ENCODE measurements at places on chromosomes 16 and 17. TPM values are rescaled to one million over a fixed set of nuclear protein-coding genes. Genes with fewer than 3 reads are reported as not detected.

The C17orf50 gene
- not detected for total RNA-seq

The NUPR1 gene
- 8.4 TPM for total RNA-seq

The CAPNS2 gene
- 71.3 TPM for total RNA-seq

The JPH3 gene
- 0.69 TPM for total RNA-seq

The BCL6B gene
- total RNA-seq, result 7.6 TPM

The ZFP3 gene
- total RNA-seq, result 3.1 TPM

The MRPL27 gene
- total RNA-seq, result 42.3 TPM

The KIF22 gene
- total RNA-seq, result 40.7 TPM

The GPR139 gene
- total RNA-seq, result not detected

The MT1F gene
- total RNA-seq, result 0.49 TPM

The FAM20A gene
- 4.7 TPM for total RNA-seq

The ZNF267 gene
- 17.7 TPM for total RNA-seq

The PPL gene
- 69.8 TPM for total RNA-seq

The CFAP119 gene
- total RNA-seq, result 0.79 TPM

The PGS1 gene
- 25.7 TPM for total RNA-seq

The CORO1A gene
- total RNA-seq, result 16.0 TPM

The CCDC200 gene
- not detected for total RNA-seq

The KRT31 gene
- total RNA-seq, result 52.1 TPM
